T-helper 22 cell (primary cell): ENCODE measurements at places on chromosomes 5 and 9.

DNA sequence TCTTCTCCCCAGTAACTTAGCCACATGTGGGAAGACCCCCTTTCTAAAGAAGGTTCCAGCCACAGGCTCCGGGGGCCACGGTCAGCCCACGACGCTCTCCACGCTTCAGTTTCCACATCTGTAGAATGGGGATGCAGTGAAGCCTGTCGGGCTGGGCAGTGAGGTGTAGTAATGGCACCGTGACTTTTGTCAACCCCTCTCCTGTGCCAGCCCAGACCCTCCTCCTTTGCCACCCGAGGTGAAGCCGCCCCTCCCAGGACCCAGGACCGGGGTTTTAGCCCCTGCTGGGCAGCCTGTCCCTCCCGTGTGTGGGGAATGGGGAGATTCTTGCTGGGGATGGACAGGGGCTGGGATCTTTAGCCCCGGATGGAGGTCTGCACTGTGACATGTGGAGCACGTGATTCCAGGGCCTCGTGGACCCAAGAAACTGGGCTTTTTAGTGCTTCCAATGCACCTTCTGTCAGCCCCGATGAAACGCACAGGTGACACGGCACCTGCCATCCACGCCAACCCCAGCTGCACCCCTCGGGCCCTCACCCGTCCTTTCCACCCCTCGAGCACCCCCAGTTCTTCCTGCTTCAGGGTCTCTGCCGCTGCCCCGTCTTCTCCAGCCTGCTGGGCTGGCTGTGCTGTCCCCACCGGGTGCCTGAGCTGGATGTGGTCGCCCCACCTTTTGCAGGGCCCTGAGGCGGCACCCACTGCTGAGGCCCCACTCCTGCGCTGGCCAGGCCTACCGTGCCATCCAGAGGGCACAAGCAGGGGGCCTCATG, 13.4 kb upstream of the RNU6ATAC start:
- no peak for DNase-seq

DNA sequence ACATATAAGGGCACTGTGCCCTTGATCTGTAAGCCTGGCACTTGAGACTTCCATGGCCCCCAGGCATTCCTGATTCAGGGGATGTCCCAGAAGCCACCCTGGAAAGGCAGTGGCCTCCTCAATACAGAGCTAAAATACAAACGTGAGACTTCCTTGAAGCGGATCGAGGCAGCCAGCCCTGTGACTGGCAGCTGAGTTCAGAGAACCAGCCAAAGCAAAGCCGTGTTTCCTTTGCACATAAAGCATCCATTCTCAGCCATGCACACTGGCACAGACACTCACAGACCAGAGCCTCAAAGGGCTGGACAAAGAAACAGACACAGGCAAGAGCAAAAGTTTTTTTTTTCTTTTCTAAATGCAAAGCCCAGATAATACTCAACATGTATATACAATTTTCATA, 18.8 kb upstream of the CPEB4 start:
- DNase-seq: no peak

- no peak for DNase-seq
These were observed 63.1 kb upstream of the UBAC1 start for GRCh38 chr9:136024286-136024685.

DNA sequence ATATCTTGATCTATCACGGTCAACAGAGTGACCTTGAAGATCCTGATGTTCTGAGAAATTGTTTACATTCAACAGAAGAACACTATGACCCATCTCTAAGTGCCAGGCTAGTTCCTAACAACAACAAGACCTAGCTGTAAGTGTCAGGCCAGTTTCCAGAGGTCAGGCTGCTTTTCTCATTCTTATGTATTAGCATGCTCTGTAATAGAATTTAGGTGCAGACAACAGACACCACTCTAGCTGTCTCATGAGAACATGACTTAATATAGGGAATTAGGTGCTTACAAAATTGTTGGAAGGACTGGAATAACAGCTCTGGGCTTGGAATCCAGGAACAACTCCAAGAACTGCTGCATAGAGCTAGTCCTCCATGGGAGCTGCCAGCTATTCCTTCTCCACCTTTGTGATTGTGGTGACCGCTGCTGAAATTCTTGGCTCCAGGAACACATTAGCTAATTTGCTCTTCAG, 138.7 kb downstream of the SNX18 start:
- no peak for DNase-seq

DNA sequence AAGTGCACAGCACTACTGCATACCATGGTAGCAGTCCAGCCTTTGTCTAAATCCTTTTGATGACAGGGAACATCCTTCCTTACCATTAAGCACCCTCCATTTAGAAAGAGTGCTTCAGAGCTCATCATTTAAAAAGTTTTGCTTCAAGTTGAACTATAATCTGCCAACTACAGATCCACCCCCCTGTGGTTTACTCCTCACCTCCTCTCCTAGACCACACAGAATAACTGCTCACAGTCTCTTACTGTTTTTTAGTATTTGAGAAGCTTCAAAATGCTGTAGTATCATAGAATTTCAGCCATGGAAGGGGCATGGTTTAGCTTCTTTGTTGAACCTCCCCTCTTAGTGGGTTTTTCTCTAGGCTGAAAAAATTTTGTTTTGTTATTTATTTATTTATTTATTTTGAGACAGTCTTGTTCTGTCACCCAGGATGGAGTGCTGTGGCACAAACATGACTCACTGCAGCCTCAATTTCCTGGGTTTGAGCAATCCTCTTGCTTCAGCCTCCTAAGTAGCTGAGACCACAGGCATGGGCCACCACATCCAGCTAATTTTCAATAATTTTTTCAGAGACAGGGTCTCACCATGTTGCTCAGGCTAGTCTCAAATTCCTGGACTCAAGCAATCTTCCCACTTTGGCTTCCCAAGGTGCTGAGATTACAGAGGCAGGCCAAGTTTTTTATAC, 384.3 kb upstream of the RFX3 start:
- no peak for DNase-seq

- no peak for DNase-seq
These were observed 48.5 kb downstream of the SIL1 start for GRCh38 chr5:139149477-139150199.

DNA sequence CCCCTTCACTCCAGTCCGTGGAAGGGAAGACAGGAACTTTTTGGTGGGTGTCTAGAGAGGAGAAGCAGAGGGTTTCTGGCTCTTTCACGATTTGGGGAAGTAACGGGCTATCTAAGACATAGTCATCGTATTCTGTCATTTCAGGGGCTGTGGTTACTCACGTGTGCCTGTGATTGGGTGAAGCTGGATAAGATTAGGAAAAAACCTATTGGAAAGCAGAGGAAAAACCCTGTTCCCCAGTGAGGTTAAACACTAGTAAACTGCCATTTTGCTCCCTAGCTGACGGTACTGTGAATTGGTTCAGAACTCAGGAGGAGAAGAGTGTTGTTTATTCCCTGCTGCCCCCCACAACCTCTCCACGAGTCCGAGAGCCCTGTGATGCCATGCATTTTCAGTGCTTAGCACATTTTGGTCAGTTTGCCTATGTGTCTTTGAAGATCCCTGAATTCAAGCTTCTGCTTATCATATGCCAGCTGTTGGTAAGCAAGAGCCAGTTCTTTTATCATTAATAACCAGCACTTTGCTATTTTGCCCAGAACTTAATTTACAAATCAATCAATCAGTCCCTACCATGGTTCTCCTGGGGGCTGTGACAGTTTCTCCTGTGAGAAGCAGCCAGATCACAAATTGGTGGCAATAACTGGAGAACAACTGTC, 45.1 kb upstream of the ROR2 start:
- no peak for DNase-seq

- DNase-seq: no peak
These were observed 190.8 kb upstream of the EFNA5 start for GRCh38 chr5:107861565-107861964.

DNA sequence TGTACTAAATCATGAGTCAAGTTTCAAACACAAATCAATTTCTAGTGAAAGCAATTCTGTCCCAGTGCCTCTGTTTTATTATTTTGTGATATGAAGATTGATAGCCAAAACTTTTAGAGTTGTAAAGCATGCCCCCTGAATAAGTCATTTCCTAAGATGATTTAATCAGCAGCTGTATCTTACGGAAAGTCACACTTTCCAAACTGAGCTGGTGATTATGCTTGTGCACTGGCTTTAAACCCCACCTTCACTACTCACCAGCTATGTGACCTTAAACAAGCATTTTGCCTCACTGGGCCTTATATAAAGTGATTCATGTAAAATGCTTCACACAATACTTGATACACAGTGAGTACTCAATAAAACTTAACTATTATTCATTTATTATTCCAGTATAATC, 78.1 kb downstream of the EDIL3 start:
- DNase-seq: no peak

DNA sequence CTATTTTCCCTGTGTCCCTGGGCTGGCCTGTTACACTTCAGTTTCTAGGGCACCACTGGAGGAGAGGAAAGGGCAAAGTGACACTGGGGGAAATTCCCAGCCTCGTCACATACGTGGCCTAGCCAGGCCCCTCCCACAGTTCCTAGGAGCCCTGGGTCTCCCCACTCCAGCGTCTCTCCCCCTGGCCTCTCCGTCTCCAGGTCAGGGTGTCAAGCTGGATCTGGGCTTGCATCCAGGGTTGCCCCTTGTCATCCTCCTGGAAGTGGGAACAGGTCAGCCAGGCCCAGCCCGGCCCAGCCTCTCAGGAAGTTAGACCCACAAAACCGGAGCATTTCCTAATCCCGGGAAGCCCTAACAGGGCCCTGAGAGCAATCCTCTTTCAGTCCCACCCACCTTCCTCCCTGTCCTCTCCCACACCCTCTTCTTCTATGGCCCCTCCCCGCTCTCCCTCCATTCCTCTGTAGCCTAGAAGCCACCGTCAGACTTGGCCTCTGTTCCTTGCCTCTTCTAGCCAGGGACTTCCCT, 4.7 kb upstream of the TNIP1 start:
- peak; percentile 65 for DNase-seq

GRCh38 chr9:94181408-94182181, 77.5 kb upstream of the ZNF169 start:
- no peak for DNase-seq

- no peak for DNase-seq
These were observed 25.7 kb upstream of the FLT4 start for GRCh38 chr5:180675036-180675635.

DNA sequence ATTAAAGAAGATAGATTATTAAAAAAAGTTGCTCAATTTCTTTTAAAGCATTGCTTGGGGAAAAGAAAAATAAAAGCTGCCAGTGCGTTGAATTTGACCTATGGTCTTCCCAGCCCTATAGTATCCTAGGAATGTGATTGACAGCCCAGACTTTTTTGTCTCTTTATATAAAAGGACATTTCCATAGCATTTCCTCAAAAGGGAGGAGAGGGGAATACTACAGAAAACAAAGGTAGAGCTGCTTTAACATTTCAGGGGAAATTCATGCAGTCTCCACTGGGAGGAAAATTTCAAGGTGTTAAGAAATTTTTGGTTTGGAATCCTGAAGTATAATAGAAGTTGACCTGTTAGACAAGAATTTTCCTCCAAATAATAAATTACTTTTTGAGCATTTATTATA, 17.9 kb upstream of the GPR151 start:
- no peak for DNase-seq

- DNase-seq: no peak
These were observed 136.1 kb downstream of the PDE4D start for GRCh38 chr5:59757442-59757841.

DNA sequence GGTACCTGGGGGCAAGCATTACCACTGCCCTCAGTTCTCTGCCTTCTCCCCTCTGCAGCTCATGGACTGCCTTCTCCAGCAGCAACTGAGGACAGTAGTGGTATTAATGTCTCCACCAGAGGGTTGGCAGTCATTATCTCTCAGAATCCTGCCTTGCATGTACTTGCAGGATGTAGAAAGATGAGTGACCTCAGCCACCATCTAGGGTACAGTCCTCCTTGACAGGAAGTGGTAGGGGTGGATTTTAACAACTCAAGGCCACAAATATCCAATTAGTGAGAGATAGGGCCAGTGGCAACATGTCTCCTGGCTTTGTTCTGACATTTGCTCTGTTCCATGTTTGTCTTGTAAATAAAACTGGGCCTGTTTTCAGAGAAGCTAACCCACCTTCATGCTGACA, 47.2 kb downstream of the F2R start:
- no peak for DNase-seq

DNA sequence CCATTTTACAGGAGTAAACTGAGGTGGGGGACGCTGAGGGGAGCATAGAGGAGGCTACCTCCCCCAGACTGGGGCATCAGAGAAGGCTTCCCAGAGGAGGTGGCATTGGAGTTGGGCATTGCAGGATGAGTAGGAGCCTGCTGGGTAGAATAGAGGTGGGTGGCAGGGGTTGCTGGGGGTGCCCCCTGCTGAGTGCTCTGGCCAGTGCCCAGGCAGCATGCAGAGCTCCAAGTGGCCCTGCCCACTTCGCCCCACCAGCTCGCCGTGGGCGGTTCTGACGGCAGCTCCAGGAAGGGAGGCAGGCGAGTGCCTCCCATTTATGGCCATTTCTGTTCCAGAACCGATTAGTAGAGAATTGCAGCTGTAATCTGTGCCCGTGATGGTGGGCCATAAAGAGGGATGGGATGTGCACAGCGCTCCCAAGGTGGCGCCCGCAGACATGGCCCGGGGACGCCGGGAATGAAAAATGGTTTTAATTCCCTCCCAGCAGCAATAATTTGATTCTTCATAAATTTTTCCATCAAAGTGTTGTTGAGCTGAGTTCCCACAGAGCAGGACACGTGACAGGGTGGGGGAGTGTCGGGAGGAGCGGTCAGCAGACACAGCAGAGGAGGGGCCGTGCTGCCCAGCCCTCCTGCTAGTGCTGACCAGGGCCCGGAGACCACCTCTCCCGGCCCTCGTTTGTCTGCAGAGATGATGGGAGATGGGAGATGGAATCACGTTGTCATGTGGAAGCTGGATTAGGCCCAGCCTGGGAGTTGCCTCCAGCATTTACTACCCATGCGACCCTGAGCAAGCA, 75.5 kb downstream of the LMX1B start:
- DNase-seq: no peak

GRCh38 chr9:97419309-97419867, 7.5 kb downstream of the TDRD7 start:
- DNase-seq: no peak

- DNase-seq: no peak
These were observed 236.5 kb downstream of the DRD1 start for GRCh38 chr5:175207321-175208040.

DNA sequence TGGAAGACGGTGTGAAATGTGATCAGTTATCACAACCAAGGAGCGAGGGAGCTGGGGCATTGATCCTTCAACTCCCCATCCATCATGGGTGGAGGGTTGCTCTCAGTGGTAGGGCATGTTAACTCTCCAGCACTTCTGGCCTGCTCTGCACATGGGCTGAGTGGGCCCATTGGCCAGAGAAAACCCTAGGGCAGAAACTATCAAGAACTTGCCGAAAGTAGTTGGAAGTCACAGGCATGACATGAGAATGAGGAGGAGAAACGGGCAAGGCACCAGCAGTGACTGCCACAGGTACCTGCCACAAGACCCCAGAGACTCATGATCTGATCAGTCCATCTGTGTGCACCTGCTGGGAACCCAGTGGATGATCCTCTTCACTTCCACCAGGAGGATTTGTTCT, 50.9 kb upstream of the CXCL14 start:
- no peak for DNase-seq

DNA sequence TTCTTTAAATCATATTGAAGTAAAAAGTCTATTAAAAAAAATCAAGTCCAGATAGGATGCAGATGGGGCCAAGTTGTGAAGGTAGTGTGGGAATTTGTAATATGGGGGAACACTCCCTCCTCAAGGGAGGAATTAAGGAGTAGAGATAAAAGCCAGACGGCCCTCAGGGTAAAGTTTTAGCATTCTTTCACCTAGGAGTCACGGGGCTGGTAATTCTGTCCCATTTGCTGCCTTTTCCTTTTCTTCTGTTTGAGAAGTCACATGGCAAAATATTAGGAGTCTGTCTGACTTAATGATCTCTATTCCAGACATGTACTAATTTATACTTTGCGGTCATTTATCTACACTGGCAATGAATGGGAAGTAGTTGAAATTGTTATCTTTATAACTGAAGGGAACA, 61.9 kb downstream of the SNX24 start:
- DNase-seq: no peak
